ENCODE measurements at places on chromosomes 1 and 21. TPM values are rescaled to one million over a fixed set of nuclear protein-coding genes. Genes with fewer than 3 reads are reported as not detected.

Gene KIF26B
- 0.04 TPM for total RNA-seq

Gene G0S2
- 16.0 TPM for total RNA-seq

Gene PTAFR
- 0.20 TPM for total RNA-seq

DNA sequence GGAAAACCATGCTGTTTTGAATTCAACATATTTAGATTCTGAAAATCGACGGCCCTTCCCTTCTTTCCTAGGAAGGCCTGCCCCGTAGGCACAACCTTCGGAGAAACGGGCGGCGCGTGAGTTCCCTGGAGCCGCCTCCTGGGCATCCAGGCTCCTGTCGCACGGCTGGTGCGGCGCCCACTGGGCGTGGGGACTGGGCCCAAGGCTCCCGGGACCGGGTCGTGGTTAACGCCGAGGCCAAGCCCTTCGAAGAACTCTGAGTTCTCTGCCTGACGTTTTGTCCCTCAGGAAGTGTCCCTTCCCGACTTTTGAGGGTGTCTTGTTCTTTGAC lies 19.2 kb upstream of the TBX15 start:
- DNase-seq = no peak

DNA sequence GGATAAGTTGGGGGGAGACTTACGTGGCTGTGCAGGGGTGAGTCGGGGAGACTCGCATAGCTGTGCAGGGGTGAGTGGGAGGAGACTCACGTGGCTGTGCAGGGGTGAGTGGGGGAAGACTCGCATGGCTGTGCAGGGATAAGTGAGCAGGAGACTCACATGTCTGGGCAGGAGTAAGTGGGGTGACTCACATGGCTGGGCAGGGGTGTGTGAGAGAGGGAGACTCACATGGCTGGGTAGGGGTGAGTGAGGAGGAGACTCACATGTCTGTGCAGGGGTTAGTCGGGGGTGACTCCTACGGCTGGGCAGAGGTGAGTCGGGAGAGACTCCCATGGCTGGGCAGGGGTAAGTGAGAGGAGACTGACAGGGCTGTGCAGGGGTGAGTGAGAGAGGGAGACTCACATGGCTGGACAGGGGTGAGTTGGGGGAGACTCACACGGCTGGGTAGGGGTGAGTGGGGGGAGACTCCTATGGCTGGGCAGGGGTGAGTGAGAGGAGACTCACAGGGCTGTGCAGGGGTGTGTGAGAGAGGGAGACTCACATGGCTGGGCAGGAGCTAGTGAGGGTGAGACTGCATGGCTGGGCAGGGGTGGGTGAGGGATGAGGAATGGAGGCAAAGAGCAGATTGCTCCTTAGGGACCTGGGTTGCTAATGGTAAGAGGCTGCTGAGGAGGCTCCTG lies 56.0 kb upstream of the ABCG1 start:
- DNase-seq = no peak

- no peak for DNase-seq
Observed at GRCh38 chr1:211213702-211214101, 45.5 kb upstream of the RCOR3 start.

Gene CLDN17
- total RNA-seq = not detected

DNA sequence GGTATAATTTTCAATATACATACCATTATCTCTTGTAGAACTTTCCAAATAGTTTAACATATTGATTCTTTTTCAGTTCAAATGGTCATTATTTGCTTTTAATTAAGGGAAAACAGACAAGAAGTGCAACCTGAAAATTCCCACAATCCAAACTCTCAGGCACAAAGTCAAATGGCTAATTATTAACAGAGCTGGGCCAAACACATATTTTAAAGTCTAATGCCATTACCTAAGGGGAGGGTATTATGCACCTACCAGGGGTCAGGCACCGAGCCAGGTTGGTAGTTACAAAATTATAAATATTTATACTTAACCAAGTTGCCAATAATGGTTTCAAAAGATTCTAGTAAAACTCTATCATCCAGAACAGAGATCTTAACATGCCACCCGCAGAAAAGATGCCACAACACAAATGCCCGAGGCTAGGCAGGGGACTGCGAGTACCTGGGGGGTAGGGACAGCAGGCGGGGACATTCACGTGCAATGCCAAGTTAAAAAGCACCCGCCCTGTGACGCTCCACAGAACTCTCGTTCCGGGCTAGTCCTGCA lies 15.0 kb downstream of the LBR start:
- DNase-seq = no peak

DNA sequence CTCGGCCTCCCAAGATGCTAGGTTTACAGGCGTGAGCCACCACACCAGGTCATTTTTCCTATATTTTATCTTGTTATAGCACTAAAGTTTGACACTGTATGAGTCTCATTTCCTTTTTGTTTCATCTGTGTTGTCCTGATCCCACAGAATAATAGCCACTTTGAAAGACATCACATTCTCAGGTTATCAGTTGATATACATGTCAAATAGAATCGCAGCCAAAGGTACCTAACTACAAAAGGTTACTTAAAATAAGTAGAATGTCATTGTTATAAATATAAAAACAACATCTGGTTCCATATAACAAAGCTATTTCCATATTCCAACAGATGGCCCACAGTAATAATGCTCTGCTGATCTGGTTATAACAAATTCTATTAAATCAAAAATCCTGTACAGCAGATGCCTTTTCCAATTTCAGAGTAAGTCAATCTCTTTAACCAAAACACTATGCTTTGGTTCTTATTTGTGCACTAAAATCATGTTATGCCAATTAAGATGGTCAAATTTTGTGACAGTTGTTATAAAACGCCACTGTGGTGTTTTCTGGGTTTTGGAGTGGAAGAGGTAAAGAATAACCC lies 6.0 kb downstream of the FOXJ3 start:
- no peak for DNase-seq

GRCh38 chr1:207404849-207405525 lies 49.1 kb upstream of the CR2 start:
- peak; percentile 37 for DNase-seq

Gene LCE6A
- total RNA-seq = not detected

GRCh38 chr1:156618853-156619581 lies at the start of gene HAPLN2:
Gene HAPLN2, plus strand, starts transcription at chr1:156619415. Its CDS starts 4,076 bp downstream, at chr1:156623491.
- no peak for DNase-seq

Gene KLHL21
- total RNA-seq = 25.3 TPM

Measured in pulmonary artery endothelial cell (primary cell).